Activated CD4-positive, alpha-beta memory T cell treated with anti-CD3 and anti-CD28 coated beads for 36 hours (primary cell): ENCODE measurements at places on chromosomes 12 and 14. TPM values are rescaled to one million over a fixed set of nuclear protein-coding genes. Genes with fewer than 3 reads are reported as not detected.

HVCN1 gene
- total RNA-seq = 4.1 TPM

LYZ gene
- not detected for total RNA-seq

SLC5A8 gene
- total RNA-seq = not detected

SETD1B gene
- 14.1 TPM for total RNA-seq

DNA sequence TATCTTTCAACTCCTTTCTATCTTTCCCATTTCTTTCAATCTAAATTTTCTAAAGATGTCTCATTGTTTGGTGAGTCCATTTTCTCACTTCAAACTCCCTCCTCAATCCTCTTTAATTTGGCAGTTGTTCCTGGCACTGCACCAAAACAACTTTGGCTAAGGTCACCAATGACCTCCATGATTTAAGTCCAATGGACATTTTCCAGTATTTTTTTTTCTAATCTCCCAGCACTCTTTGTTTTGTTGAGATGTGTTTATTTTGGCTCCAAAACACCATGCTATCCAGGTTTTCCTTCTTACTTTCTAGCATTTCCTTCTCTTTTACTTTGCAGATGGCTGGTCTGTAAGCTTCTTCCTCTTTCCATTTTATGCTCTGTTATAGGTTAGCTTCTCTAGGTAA, 42.5 kb upstream of the OTOGL start:
- DNase-seq = no peak

GRCh38 chr14:99769123-99769522, 24.1 kb upstream of the EML1 start:
- no peak for DNase-seq

DNA sequence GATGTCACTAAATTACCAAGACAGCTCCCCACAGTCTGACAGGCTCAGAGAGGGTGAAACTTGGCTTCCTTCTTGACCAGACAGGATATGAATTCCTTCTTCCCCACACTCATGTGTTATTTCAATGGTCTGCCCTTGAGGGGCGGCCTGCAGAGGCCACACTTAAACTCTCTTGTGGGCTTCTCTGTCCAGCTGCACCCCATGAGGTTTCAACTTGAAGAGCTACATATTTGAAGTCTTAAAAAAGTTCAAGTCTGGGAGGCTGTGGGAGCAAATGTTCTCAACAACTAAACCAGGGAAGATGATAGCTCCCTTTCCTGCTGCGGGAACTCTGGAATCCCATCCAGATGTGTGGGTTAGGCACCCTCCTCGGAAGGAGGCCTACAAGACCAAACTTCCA, 98.3 kb downstream of the TTC7B start:
- no peak for DNase-seq

DNA sequence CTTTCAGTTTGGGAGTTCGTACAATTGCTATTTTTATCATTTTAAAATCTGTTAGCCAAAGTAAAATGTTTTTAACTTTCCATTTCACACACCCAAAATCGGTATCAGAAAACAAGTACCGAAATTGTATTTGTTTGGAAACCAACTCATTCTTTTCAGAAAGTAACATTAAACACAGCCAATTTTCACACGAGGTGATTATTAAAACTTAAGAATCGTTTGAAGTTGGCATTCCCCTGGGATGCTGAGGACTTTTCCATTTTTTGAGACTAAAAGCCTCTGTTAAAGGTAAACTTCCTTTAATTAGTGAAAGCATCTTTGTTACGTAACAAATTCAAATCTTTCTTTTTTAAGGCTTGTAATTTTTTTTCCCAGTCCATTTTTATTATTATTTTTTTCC, 623.0 kb downstream of the VRK1 start:
- DNase-seq = no peak

- no peak for DNase-seq
These were observed 97.1 kb downstream of the SLC38A6 start for GRCh38 chr14:61077951-61078720.

DNA sequence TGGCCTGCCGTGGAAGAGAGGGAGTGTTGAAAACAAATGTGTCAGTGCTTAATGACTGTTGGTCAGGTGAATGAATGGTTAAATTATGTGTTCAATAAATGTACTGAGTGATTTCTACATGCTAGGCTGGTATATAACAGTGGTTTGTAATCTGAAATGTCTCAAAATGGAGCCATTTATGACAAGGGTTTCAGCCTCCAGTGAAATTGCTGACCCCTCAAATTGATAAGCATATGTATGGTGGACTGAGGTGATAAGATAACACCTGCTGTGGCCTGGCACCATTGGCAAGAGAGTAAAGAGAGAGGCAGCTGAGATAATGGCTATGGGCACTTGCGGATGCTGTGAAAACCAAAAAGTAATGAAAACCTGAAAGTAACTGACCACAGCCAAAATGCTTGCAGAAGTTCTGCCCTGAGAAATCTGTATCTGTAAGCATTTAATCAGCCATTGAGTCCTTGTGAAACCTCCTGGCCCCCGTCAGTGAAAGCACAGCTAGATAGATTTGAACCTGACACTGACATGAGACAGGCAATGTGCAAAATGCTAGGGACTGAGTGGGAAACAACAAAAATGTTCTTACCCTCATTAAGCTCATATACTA, 1.4 kb upstream of the BCAT1 start:
- no peak for DNase-seq

DNA sequence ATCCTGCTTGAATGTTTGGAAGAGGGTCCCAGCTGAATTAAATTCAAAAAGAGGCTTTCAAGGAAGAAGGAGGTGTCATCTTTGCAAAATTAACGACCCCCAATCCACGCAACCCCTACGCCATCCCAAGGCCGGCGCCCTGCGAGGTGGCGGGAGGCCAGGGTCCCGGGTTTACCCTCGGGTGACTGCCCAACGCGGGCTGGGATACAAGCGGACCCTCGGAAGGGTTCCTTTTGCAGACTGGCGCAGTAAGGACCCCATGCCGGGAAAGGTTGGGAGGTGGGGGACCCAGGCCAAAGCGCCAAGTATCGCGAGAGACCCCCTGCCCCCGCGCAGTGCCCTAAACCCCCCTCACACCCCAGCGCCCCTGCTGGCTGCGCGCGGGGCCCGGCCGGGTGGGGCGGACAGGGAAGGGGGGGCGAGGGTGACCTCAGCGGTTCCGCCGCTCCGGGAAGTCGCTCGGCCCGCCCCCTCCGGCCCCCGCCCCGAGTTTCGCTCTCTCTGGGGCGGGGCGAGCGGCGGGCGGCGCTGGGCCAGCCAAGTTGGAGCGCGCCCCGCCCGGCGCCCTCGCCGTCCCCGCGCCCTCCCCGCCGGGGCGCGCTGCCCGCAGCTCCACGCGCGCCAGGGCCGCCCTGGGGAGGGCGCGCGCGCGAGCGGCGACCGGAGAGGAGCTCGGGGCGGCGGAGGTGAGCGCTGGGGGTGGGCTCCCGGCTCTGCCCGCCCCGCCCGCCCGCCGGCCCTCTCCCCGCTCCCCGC, 708 bp upstream of the ZBTB42 start:
- peak; percentile 84 for DNase-seq

DNA sequence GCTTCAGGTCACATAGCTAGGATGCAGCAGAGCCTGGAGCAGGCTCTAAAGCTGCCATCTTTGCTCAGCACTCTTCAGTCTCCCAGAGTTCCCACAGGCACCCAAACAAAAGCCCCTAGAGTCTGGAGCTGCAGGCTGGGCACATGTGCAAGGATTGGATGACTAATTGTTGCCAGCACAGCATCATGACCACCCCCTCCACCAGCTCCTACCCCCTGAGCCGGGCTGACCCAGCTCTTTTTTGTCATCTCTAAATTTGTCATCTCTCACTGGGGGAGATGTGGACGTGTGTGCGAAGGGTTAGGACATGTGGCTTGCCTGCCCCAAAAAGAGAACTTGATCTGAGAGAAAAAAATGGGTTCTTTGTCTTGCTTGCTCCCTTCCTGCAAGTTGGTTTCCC, 4.3 kb upstream of the MMP19 start:
- DNase-seq = peak; percentile 69

DNA sequence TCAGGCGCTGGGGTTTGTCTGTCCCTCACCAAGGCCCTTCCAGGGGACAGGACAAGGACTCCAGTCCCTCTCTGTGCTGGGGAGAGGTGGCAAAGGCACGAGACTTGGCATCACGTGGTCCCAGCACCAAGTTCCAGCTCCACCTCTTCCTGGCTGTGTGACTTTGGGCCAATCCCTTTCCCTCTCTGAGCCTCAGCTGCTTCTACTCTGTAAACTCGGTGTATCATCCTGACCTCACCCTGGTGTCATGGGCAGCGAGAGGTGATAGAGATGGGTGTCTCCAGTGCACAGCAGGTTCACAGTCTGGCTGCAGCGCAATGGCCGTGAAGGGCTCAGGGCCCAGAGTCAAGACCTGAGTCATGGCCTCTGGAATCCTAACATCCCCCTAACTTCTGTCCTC, 54.0 kb downstream of the MVK start:
- DNase-seq = no peak

- DNase-seq = no peak
These were observed 48.4 kb upstream of the EML1 start for GRCh38 chr14:99744873-99745224.

DNA sequence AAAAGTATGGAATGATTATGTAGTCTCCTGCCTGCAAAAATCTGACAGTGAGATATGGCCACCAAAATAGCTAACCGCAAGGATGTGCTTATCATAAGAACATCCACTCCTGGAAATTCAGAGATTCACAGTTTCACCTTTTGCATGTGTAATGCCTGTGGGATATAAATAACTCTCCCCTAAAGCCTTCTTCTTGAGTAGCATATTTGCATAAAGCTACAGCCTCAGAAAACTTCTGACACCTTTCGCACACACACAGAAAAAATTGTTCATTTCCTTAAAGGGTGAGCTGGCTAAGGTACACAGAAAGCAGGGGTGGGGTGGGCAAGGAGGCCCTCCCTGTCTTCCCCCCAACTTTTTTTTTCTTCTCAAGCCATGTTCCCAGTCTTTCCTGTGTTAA, 3.1 kb upstream of the IGF1 start:
- no peak for DNase-seq
